ENCODE measurements at places on chromosomes 16 and 17. TPM values are rescaled to one million over a fixed set of nuclear protein-coding genes. Genes with fewer than 3 reads are reported as not detected.
A peak's percentile ranks its signal among the peaks of the same experiment; 100 is the strongest.

- no peak for DNase-seq
Observed at GRCh38 chr17:39151943-39152818, 744 bp upstream of the PLXDC1 start.

DNA sequence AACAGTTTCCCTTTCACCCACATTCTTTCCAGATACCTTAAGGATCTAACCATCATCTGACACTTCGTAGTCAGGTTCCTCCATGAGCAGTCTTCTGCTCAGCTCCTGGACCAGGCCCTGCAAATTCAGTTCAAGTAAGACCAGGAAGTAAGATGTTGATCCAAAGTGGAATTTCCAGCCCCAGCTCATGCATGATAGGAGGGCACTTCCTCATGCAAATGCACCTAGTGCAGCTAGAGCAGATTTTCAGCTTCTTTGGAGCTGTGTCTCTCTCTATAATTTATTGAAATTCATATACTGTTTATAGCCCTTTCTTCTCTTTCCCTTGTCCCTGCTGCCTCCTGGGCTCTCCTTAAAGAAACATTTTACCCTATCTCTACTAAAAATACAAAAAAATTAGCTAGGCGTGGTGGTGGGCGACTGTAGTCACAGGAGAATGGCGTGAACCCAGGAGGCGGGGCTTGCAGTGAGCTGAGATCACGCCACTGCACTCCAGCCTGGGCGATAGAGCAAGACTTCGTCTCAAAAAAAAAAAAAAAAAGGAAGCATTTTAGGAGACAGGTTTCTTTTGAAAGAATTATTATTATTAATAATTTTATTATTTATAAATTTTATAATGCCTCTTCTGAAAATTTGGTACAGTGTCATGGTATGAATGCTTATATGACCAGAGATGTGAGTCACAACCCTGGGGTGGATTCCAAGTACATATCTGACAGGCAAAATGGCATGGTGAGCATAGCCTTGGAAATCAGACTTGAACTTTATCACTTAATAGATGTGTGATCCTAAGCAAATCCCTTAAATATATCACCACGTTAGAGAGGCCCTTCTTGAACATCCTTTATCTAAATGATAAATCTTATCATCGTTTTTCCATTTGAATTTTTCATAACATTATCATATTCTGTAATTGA, 94.3 kb downstream of the SSH2 start:
- DNase-seq, result no peak

DNA sequence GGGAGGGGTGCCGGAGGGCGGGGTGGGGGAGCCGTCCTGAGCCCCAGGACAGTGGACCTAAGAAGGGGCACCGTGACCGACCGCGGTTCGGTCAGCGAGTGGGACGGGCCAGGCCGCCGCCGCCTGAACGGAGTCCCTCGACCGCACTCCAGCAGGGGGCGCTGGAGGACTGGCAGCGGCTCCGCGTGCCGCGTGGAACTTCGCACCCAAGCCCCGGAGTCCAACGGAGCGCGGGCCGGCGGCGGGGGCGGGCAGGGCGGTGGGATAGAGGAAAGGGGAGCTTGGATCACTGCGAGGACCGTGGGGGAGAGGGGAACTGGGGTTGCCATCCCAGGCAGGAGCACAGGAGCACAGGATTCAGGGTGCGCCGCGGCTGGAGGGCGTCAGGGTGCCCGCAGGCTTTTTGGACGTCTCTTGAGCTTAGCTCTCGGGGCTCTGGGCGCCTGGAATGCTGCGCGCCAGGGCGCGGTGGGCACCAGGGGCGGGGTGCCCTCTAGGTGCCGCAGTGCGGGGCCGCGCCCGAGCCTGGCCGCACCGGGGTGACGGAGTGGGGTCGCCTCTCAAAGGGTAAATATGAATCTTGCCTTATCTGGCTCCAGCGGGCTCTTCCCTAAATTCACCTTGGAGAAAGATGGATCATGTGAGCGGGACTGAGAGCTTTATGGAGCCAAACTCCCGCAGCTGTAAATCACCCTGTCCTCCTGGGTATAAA, 379 bp upstream of the OTOP2 start:
- no peak for DNase-seq

GRCh38 chr17:33080091-33080490, 88.4 kb downstream of the SPACA3 start:
- no peak for DNase-seq

DNA sequence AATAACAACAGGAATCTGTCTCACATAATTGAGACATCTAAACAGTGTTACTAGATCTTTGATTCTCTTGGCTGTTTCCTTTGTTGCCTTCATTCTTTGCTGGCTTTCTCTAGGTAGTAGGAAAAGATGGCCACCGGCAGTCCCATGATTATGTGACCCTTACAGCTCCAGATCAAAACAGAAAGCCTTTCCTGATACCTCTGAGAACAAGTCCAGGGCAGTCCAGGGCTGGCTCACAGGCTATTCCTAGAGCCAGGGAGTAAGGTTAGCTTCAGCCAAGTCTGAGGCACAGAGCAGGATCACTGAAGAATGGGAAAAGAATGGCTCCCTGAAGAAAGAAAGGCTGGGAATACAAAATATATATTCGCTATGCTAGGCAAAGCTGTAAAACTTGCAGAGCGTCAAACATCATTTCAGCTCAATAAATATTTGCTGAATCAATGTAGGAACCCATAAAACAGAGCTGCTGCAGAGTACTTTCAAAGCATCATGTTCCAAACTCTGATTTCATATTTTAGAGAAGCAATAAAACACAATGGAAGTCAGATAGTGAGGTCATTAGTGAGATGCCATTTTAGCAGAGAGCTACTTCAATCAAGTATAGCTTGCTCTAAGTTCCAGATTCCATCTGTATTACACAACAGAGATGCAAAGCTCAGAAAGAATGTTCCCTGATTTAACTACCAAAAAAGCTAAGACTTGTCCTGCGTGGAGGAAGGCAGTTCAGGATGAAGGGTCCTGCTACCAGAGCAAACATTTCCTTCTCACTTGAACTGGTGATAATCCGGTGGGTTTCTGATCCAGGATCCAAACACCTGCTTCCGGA, 23.4 kb downstream of the ADAT1 start:
- no peak for DNase-seq

- DNase-seq, result no peak
Observed at GRCh38 chr16:82091241-82091640, 56.2 kb downstream of the HSD17B2 start.

- no peak for DNase-seq
Observed at GRCh38 chr17:74848656-74849399, 10.9 kb downstream of the GRIN2C start.

DNA sequence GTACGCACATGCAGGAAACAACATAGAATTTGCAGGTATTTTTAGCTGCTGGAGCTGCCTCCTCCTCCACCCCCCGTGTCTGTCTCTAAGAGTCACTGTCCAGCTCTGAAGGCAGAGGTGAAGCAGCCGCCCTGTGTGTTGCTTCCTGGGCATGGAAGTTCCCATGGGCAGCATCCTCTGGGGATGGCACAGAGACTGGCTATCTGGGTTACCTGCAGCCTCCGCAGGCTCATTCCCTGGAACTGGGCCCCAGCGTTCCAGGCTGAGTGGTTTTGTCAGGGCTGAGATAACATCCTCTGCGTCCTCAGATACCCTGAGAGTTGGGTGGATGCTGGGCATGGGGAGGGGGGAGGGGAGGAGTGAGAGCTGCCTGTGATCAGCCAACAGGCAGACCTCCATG, 41.5 kb upstream of the MRTFB start:
- DNase-seq, result no peak

- DNase-seq, result peak; percentile 37
Observed at GRCh38 chr17:307741-308507, 44.7 kb downstream of the RPH3AL start.

DNA sequence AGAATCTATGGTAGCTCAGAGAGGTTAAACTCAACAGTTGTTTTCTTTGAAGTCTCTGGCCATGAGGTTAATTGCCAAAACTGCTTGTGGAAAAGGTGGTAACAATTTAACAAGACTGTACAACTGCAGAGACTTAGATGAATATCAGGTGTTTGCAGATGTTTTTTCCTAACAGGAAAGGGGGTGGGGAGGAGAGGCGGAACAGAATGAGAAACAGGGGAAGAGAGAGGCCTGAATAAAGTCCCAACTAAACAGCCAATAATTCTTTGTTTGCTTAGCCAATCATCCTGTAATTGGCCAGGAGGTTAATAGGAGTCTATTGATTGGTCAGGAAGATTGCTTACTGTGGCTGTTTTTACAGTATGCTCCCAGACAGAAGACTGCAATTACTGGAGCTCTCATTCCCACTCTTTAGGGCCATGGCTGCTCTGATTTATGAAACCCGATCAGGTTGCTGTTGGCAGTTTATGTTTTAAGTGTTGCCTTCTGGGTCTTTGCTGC, 249.7 kb upstream of the TBX2 start:
- DNase-seq, result no peak

Gene MSRB1
- 12.1 TPM for polyA plus RNA-seq

GRCh38 chr17:38325221-38325851, 18.4 kb downstream of the GPR179 start:
- no peak for DNase-seq

Gene ST6GALNAC1
- 4.1 TPM for polyA plus RNA-seq

Gene YBX2
- polyA plus RNA-seq, result 1.4 TPM

Gene TPSB2
- polyA plus RNA-seq, result not detected

Gene BPTF
- polyA plus RNA-seq, result 101 TPM

Gene RRN3
- 50.6 TPM for polyA plus RNA-seq

Gene TBC1D3B
- polyA plus RNA-seq, result 20.1 TPM

DNA sequence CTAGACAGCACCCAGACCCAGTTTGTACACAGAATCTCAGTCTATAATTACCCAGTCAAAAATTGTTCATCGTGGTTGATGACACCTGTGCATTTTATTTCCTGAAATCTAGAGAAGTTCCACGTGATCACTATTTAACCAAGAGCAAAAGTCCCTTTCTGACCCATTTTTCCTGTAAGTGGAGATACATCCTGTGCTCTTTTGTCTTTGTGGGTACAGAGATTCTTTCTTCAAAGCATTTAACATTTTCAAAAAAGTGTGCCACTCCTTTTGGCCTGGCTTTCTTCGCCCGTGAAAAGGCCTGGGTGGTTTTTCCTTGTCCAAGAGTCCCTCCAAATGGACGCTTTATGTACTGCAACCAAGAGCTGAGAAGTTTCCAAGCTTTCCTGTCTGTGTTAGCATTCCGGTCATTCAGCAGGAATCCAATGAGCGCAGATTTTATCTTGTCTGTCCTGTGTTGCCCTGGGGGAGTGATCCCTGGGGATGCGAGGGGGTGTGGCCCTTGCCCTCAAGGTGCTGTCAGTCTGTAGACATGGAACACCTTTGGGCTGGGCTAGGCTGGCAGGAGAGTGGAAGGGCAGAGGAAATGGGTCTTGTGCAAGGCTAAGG, 161.1 kb upstream of the CACNG5 start:
- peak; percentile 33 for DNase-seq

- DNase-seq, result no peak
Observed at GRCh38 chr17:983921-984320, 4.3 kb upstream of the NXN start.

- DNase-seq, result no peak
Observed at GRCh38 chr16:86661706-86662105, 83.4 kb downstream of the FOXL1 start.

- DNase-seq, result peak; percentile 31
Observed at GRCh38 chr16:77763994-77764393, 24.4 kb upstream of the VAT1L start.

- no peak for DNase-seq
Observed at GRCh38 chr17:27296428-27296979, 2.6 kb downstream of the WSB1 start.

Gene HBZ
- 0.69 TPM for polyA plus RNA-seq

DNA sequence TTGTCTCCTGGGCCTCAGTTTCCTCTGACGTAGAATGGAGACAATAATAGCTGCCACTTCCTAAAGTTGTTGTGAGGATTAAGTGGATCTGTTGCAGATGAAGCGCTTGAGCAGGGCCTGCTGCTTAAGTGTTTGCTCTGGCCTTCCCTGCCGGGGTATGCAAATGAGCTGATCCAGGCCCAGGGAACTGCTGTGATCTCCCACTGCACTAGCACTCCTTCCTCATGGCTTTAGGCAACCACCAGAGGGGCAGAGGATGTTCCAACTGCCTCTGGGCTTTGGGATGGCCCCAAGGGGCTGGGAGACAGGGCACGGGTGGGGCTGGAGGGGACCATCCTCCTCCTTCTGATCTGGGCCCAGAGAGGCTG, 6.2 kb downstream of the SBK1 start:
- no peak for DNase-seq

GRCh38 chr16:85853547-85854545, 45.1 kb upstream of the IRF8 start:
- DNase-seq, result no peak

Gene OR1A1
- polyA plus RNA-seq, result 0.07 TPM

- no peak for DNase-seq
Observed at GRCh38 chr16:50297301-50298074, 31.1 kb downstream of the ADCY7 start.

Gene HNF1B
- polyA plus RNA-seq, result 28.8 TPM

- DNase-seq, result no peak
Observed at GRCh38 chr17:76467366-76467765, at the start of gene AANAT. TSS of gene AANAT (plus strand) at chr17:76467603. CDS start at chr17:76468747, 1,144 bp downstream.

Measured in right lung (tissue), 10 donors.